ENCODE measurements at places on chromosomes 3 and 15.

GRCh38 chr15:84975871-84976351, 5.7 kb upstream of the PDE8A start:
- DNase-seq: no peak

DNA sequence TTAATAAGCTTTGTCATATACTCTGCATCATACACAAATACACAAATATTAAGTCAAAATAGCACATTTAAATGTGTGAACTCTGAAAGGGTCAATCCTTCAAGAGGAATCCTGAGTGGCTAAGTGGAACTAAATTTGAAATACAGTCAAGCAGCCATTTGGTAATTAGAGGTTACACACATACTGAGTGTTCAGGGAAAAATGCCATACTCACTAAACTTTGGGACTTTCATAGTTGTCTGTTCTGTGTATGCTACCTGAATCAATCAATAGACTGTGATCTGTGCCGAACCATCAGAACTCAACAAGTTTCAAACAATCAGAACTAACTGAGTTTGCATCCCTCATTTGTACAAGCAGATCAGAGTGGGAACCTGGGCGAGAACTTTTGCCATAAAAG, 15.3 kb downstream of the ANKRD28 start:
- DNase-seq: no peak

DNA sequence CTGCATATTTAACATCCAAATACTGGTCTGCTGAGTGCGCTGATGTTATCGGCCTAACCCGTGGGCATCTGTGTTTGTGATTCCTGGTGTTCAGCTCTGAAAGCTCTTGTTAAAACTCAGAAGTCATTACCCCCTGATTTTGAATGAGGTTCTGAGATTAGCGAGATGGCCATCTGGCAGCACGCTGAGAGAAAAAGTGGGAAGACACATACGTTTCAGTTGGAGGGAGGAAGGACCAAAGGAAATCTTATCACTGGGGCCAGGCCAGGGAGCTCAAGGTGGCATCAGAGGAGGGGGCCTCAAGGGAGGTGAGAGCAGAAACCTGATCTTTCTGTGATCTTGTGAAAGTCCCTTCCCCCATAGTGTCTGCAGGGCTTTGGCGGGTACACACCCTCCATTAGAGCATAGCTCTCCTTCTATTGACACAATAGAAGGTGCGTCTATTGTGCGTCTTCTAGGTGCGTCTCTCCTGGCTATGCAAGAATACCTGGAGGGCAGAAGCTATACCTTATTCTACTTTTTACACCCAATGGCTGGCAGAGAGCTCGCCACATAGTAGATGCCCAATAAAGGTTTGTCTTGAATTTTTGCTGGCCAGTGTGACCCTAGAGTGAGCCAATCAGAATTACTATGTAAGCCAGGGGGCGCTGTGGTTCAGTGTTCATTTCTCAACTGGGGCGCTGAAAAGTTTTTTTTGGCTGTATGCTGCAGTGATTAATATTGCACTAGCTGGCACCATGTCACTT, 182.4 kb downstream of the SHQ1 start:
- DNase-seq: no peak

- DNase-seq: peak; percentile 39
Observed at GRCh38 chr15:68431792-68432401, at the start of gene ITGA11. Gene ITGA11 (minus strand): TSS chr15:68432163. CDS start chr15:68432066, 97 bp downstream.

GRCh38 chr3:171254315-171254714, 205.9 kb downstream of the TNIK start:
- no peak for DNase-seq

DNA sequence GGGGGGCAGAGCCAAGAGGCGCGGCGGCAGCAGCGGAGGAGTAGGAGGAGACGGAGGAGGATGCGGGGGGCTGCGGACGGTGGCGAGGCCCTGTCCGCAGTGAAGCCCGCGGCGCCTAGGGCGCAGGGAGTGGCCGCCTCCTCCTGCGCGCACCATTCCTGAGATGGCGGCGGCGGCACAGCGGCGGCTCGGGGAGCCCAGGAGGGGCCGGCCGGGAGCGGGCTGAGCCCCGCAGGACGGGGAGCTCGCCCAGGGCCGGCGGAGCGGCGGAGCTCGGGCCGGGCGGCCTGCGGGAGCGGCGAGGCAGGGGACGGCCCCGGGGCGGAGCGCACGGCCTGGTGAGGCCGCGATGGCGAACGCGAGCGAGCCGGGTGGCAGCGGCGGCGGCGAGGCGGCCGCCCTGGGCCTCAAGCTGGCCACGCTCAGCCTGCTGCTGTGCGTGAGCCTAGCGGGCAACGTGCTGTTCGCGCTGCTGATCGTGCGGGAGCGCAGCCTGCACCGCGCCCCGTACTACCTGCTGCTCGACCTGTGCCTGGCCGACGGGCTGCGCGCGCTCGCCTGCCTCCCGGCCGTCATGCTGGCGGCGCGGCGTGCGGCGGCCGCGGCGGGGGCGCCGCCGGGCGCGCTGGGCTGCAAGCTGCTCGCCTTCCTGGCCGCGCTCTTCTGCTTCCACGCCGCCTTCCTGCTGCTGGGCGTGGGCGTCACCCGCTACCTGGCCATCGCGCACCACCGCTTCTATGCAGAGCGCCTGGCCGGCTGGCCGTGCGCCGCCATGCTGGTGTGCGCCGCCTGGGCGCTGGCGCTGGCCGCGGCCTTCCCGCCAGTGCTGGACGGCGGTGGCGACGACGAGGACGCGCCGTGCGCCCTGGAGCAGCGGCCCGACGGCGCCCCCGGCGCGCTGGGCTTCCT, at the start of gene GPR27:
GPR27 (plus strand) TSS at position 155 of the 909 bp plus-strand sequence; CDS start at position 350, 195 bp downstream.
- DNase-seq: peak; percentile 34

- no peak for DNase-seq
Observed at GRCh38 chr3:60399861-60400845, 851.1 kb downstream of the FHIT start.

DNA sequence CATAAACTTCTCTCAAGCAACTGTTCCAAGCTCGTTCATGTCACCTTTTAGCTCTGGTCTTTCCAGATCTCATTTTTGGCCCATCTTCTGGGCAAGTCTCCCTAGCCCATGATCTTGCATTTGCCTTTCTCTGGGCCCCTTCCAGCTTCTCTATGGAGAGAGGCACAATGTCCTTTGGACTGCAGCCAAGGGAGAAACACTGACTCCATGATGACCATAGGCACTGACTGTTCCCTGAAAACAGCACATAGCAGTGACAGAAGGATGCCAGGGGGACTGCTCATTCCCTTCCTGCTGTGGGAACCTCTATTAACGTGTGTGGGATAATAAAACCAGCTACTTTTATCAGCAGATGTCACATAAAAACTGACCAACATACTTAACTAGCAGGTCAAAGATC, 60.3 kb downstream of the STRIT1 start:
- DNase-seq: no peak

DNA sequence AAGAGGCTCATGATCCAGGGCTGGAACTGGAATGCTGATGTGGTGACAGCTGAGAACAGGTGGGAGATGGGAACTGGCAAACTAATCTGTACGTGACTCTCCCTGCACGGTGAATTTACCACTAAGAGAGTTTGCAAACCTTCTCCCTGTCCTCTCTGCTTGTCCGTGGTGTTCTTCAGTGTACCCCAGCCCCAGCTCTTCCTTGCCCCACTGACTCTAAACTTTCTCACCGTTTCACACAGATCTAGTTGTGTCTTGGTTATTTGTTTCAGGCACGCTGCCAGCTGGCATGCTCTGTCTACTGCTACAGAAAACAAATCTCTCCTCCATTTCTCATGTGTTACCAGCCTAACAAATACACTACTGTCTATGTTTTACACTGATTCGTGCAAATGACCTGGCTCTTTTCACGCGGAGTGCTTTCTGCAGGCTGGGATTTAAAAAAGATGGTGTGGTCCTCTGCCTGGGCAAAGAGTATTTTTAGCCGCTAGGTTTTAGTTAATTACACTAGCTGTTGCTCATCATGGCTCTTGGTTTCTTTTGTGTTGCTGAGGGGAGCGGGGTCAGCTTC, 192.7 kb upstream of the LRIG1 start:
- DNase-seq: no peak

- no peak for DNase-seq
Observed at GRCh38 chr15:73926219-73927002, at the start of gene LOXL1. Gene LOXL1 (plus strand): TSS chr15:73926462. CDS start chr15:73926784, 322 bp downstream.

- no peak for DNase-seq
Observed at GRCh38 chr3:127823426-127823857, 1.1 kb upstream of the MGLL start.

GRCh38 chr15:50123861-50124557, 5.0 kb upstream of the ATP8B4 start:
- no peak for DNase-seq

- no peak for DNase-seq
Observed at GRCh38 chr3:50246517-50246954, 10.5 kb downstream of the GNAI2 start.

GRCh38 chr15:50234764-50235163, 30.8 kb downstream of the HDC start:
- no peak for DNase-seq

DNA sequence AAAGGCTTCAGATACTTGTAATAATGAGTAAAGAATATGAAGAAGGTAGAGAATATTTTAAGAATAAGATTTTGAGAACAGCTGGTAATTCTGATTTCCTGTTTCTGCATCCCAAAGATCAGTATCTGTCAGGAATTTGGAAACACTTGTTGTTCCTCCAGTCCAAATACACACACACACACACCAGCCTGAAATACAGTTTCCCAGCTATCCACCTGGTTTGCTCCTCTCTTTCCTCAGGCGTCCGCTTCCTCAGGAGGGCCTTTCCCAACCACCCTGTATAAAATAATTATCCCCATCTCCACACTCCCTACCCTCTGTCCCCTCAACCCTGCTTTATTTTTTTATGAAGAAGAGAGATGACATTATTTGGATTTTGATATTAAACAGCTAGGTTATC, 2.0 kb upstream of the FSIP1 start:
- no peak for DNase-seq

GRCh38 chr3:137990427-137990826, 19.5 kb upstream of the CLDN18 start:
- no peak for DNase-seq

DNA sequence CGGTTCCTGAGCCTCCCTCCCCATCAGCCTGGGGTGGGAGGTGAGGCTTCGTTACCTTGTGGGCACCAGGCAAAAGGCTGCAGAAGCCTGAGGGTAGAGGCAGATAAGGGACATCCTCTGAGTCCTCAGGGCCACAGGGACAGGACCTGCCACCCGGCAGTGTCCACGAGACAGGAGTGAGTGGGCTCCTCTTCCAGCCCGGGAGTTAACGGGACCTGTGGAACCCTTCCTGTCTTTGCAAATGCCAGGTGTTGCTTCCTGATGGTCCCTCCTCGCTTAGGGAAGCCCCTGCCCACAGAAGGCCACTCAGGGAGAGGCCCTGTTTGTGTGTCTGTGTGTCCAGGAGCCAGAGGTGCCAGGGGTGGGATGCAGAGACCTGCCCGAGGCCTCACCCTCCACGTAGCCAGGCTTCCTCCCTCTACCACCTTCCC, 111.1 kb upstream of the ALDH1A3 start:
- no peak for DNase-seq

DNA sequence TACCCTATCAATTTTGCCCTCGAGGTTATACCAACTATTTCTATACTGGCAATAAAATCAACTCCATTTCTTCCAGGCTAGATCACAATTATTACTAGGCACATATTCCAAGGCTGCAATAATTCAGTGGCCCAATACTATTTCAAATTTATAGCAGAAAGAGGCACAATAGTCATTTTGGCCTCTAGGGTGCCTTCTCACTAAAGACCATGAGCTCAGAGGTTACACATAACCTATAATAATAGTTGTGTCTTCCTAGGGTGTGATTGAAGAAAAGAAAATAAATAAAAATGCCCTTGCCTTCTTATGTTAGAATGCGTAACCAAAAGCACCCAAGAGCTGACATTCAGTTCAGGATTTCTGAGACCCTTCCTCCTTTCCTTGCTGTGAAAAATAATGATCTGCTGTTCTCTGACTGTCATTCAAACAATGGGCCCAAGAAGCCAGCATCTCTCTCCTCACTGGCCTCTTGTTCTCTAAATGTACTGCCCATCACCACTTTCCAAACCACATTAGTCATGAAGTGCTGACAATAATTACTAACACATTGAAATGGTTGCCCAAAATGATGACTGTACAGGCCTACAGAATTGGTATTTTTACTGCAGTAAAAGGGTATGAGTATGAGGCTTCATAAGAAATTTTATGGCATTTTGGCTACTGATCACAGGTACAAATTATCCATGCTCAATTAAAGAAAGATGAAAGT, 244.8 kb downstream of the LRRN1 start:
- no peak for DNase-seq

DNA sequence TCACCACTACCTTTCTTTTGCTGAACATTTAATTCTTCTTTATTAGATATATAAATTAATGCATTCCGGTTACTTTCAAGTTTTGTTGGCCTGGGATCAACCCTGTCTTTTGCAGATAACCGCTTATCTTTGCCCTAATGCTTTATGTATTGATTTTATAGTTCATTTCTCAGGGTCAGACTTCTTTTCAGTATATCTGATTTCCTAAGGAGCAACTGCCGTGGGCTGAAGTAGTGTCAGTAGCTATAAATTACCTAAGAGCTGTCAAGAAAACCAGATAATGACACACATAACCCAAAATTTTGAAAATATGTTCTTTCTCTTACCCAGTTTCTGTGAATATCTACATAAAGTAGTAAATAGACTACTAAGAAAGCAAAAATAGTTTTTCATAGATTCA, 38.0 kb downstream of the COL6A5 start:
- DNase-seq: no peak
